Epithelial cell of esophagus (primary cell): ENCODE measurements at places on chromosomes 12 and 14.

GRCh38 chr14:64502456-64502855 lies 1.2 kb downstream of the ZBTB25 start:
- DNase-seq = no peak

- no peak for DNase-seq
Observed at GRCh38 chr14:105526776-105527380, 495 bp downstream of the TMEM121 start.

- peak; percentile 29 for DNase-seq
Observed at GRCh38 chr12:49502590-49502989, 36.2 kb upstream of the KCNH3 start.

DNA sequence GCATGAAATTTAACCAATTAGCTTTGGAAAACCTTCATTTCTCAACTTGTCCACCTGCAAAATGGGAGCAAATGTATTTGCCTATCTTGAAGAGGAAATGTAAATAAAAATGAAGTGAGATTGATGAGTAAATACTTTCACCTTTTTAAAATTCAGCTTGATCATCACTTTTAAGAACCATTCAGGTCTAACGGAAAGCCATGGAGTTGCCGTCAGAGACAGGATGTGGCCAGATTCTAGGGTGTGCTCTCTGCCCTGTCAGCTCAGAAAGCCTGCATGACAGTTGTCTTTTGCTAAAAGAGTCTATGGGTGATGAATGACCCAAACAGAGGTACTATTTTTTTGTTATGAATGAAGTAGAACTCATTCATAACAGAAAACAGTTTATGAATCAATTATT lies 104.3 kb upstream of the SLC35F4 start:
- no peak for DNase-seq

DNA sequence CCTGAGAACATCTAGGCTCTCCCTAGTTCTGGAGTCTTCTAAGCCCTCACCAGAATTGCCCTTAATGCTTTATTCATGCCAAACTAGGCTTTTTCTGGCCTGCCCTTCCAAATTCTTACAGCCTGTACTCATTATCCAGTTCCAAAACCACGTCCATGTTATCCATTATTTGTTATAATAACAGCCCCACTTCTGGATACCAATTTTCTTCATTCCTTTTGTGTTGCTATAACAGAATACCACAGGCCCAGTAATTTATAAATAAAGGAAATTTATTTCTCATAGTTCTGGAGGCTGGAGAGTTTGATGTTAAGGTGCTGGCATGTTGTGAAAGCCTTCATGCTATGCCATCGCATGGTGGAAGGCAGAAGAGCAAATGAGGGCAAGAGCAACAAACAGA lies 68.0 kb upstream of the AMIGO2 start:
- DNase-seq = no peak

DNA sequence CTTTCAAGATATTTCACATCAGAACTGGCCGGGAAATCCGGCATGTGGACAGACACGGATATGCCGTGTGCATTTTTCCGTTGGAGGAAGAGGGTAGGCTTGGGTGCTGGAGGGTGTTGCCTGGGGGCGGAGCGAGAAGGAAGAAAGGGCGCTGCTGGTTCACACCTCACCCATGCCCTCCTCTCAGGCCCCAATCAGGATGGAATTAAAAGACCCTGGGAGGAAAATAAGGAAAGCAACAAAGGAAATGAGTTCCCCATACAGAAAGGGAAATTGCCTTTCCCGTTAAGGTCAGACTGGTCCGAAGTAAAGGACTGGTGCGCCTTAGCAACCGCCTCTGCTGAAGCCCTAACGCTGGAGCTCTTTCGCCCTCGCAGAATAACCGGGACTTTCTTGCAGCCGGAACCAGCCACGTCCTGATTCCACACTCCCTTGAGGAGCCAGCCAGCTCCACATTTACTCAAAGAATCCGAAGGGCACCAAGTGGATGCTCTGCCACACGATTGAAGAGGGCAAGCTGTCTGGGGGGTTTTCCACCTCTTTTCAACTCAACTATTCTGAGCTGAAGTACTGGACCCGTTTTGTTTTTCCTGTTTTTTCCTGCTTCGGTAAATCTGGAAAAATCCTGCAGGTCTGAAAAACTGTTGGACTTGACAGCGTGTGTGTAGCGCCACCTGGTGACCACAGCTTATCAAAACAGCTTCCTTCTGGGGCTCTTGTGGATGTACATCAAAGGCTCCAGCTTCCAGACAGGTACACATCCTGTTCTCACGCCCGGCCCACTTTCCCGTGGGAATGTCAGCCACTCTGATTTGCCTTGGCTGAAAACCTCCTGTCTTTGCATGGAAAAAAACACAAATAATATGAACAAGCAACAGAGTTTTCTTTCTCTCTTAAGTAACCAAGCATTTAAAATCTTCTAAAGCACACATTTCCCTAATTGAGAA lies 37.6 kb upstream of the BCL2L14 start:
- DNase-seq = peak; percentile 88

- peak; percentile 14 for DNase-seq
Observed at GRCh38 chr12:96502477-96502876, 13.1 kb downstream of the CFAP54 start.

- peak; percentile 10 for DNase-seq
Observed at GRCh38 chr12:41264281-41264680, 76.2 kb downstream of the PDZRN4 start.

GRCh38 chr14:34299360-34299759 lies 162.7 kb downstream of the SPTSSA start:
- DNase-seq = no peak

DNA sequence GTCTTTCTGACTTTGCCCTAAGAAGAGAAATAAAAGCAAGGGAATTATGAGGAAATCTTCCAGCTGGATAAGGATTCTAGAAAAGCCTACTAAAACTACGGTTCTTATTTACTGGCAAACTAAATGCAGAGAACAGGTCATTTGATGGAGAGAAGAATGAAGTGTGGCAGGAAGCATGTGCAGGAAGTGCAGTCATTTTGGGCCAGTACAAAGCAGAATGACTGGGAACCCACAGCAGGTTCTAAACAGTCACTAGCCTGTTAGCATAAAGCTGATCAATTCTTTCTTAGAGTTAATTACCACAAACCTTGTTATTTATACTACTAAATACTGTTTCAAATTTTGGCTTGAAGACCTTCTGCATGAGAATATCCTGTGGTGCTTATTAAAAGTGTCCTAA lies 36.7 kb downstream of the CFAP54 start:
- no peak for DNase-seq

GRCh38 chr14:35140718-35141581 lies 18.6 kb downstream of the PRORP start:
- DNase-seq = peak; percentile 36

GRCh38 chr14:34055157-34055950 lies 104.5 kb upstream of the EGLN3 start:
- no peak for DNase-seq

DNA sequence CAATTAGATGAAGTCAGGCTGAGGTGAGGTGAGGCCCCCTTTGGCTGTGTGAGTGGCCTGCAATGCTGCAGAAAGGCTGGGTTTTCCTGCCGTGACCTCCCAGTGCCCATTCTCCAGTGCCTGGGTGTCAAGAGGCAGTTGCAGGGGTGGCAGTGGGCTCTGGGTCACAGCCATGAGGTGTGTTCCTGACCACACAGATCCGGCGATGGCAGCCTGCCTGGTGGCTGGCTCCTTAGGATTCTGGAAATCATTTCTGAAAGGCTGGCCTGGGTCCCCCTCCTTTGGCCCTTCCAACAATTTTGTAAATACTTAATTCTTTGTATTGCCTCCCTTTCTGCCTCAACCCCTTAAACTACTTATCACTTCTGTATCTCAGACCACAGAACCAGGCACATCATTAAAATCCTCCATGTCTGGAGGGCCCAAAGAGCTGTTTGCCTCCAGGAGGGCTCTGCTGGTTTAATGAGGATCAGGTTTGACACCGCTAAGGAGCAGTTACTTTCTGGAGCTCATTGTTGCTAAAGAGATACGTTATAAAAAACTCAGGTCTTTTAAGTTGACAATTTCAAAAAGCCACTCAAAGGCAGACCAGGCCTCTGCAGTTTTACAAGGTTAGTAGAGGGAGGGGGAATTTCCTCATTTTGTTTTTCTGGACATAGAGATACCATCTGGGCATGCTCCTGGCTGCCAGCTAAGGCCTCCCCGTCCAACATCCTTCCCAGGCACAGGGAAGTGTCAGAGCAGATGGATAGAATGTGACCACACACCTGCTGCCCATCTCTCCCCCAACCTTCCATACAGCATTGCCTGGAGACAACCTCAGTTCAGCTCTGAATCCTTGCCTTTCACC lies 204.4 kb downstream of the FOXN3 start:
- no peak for DNase-seq

- DNase-seq = no peak
Observed at GRCh38 chr14:76585616-76586015, 175.7 kb upstream of the VASH1 start.

DNA sequence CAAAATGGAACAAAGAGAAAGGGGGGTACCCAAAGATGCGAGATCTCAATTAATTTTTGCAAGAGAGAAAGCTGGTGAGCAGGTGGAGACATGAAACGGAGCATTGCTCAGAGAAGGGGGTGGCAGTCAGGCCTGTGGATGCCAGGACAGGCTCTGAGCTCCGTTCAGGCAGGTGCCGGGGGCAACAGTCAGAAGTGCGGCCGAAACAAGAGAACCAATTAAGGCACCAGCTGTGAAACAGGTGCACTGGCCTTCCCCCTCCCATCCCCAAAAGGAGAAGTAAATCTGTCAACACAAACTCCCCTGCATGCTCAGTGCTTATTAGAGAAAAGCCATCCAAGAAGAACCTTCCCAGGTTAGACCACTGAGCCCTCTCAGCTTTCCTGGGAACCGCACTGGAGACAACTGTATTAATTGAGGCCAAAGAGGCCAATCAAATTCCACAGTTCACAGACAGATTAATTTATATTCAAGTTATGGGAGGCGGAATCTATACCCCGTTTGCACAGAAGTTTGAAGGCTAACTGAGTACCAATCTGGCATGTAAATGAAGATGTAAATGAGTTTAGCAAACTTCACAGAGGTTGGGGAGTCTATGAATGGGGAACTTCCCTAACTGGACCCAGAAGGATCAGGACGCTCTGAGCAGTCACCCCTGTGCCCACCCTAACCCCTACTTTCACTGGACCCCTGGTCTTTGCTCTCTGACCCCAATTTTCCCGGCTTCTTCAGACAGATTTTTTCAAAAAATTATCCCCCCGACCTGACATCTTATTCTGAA lies 20.9 kb downstream of the OAS2 start:
- no peak for DNase-seq

DNA sequence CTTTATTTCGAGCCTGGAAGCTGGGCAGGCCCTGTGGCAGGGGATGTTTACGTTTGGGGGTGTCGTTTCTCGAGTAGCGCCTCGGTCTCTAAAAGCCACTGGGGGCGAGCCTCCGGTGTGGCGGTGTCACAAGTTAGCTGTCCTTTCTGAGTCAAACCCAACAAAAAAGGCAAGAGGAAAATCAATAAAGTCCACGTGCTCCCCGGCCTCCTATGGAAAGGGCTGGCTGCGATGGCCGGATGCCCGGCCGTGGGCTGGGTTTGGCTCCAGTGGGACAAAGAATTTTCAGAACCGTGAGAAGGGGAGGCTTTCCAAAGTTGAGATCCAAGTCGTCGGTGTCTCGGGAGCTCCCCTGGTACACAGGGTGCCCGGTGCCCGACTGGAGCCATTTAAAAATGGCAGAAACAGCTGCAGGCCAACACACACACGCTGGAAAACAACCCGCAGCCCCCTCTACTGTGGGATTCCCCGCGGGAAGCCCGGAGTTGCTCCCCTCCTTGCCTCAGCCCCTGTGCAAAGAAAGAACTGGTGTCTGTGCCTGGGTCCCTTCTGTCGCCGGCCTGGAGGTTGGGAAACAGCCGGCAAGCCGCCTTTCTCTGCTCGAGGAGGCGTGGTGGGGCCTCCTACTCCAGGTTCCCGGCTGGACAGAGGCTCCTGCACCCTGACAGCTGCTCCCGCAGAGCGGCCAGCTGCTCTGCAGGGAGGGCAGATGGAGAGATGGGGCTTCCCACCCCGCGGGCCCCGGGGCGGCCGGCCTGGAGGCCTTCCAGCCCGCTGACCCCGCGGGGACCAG lies 1.9 kb downstream of the BCL7A start:
- peak; percentile 56 for DNase-seq

DNA sequence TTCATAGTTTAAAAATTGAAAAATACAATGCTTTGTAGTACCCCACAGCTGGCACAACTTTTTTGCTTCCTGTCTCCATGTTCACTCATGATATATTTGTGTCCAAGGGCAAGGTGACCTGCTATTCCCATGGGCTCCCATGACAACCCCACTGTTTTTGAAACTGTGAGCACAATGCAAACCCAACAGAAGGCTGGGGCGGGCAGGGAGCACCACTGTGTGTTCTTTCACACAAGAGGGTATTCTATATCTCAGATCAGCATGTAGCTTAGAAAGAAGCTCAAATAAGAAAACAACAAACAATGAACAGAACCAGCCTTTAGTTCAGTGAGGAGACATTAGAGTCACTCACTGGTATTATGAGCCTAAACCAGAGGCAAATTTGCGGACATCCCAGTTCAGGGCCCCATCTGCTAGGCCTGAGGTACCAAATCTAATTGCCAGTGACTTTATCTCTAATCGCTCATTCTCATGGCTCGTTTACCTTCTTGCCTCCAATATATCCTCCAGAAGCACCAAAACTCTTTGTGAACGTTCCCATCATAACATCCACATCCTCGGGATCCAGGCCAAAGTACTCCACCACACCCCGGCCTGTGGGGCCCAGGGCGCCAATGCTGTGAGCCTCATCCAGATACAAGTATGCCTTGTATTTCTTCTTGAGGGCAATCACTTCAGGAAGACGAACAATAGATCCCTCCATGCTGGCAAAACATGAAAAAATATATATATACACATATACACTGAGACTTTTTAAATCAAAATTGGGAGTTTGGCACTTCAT lies 56.4 kb upstream of the ISM2 start:
- DNase-seq = no peak

DNA sequence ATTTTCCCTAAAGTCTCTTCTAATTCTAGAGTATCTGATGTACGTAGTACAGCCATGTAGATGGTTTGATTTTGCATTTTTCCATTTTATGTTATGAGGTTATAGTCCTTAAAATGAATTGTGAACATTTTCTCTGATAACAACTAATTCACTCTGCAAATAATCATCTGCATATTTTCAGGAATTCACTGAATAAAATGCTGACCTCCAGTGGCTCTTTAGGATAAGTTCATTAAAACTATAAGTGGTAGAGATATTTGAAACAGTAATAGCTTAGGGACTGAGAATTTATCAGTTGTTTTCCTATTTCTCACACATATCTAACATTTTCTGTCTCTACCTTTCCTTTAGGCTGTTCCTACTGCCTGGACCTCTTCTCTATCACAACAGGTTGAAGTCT lies 4.4 kb downstream of the MSRB3 start:
- DNase-seq = no peak

- no peak for DNase-seq
Observed at GRCh38 chr12:92604786-92605185, 98.0 kb upstream of the PLEKHG7 start.

GRCh38 chr12:30719060-30719459 lies 23.4 kb upstream of the IPO8 start:
- DNase-seq = peak; percentile 39

DNA sequence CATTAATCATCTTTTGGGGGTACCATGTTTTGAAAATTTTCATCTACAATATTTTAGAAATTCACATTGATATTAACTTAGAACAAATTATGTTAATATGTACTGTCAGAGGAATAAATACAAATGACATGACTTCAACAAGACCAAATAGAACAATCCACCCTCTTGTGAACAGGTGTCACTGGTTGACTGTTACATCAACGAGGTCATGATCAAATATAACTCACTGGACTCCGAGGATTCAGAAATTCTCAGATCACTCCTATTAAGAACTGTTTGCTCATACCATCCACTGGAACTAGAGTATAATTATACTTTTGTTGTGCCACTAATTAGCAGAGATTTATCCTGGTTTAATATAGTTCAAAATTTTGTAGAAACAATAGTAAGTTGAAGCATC lies 318.8 kb downstream of the PRKD1 start:
- DNase-seq = no peak

GRCh38 chr14:58299401-58300330 lies 1.3 kb downstream of the ARID4A start:
- no peak for DNase-seq
